ENCODE measurements at places on chromosomes 7 and 10.
A peak's percentile ranks its signal among the peaks of the same experiment; 100 is the strongest.

DNA sequence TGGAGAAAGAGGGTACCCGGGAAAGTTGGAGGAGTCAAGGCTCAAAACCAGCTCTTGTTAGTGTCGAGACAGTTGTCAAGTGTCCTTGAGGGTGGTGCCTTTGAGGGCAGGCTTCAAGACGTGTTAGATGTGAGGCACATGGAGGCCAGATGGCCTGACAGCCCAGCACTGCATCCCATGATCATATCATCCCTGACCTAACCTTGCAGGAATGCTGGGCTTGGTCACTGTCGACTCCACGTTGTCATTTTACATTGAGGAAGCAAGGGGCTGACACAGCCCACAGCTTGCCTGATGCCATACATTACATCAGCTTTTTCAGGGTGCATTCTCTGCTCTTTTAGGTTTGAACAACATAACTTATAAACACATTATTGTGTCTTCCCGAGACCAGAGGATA, 114.1 kb downstream of the ABCA13 start:
- DNase-seq, result no peak

DNA sequence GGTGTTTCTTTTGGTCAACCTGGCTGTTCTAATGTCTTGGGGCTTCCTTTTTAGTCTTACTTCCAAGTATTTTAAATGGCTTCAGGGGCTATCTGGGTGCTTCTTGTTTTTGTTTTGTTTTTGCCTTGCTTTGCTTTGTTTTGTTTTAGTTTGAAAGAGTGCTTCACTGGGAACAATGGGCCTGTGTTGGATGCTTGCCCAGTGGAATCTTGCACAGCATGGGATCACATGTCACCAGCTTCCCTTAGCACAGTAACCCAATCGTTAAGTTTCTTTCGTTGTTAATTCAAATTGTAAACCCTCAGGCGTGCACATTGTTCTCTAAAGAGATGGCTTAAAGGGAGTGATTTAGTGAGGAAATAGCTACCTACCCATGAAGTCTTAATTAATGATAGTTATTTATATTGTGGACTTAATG, 8.9 kb downstream of the COL17A1 start:
- no peak for DNase-seq

GRCh38 chr10:110150981-110151380, 56.4 kb upstream of the MXI1 start:
- DNase-seq, result no peak

- no peak for DNase-seq
Measured at GRCh38 chr7:84524714-84525694, 330.4 kb upstream of the SEMA3A start.

DNA sequence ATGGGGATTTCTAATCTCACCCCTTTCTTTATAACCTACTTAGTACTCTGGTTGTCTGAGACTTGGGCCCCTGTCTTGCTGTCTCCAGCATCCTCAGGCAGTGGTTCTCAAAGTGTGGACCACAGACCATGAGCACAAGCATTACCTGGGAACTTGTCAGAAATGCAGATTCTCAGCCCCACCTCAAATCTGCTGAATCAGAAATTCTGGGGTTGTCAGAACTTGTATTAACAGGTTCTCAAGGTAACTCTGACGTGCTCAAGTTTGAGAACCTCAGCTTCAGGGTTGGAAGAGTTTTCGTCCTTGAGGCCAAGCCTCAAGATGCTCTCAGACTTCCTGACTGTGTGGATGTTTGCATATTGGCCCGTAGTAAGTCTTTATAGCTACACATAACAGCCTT, 97.4 kb downstream of the REEP3 start:
- no peak for DNase-seq

- DNase-seq, result no peak
Measured at GRCh38 chr10:46555713-46556514, 544 bp downstream of the GPRIN2 start.

GRCh38 chr7:64307254-64308015, 6.3 kb upstream of the ZNF736 start:
- peak; percentile 83 for DNase-seq

- DNase-seq, result no peak
Measured at GRCh38 chr10:129140921-129141885, 325.8 kb upstream of the MGMT start.

DNA sequence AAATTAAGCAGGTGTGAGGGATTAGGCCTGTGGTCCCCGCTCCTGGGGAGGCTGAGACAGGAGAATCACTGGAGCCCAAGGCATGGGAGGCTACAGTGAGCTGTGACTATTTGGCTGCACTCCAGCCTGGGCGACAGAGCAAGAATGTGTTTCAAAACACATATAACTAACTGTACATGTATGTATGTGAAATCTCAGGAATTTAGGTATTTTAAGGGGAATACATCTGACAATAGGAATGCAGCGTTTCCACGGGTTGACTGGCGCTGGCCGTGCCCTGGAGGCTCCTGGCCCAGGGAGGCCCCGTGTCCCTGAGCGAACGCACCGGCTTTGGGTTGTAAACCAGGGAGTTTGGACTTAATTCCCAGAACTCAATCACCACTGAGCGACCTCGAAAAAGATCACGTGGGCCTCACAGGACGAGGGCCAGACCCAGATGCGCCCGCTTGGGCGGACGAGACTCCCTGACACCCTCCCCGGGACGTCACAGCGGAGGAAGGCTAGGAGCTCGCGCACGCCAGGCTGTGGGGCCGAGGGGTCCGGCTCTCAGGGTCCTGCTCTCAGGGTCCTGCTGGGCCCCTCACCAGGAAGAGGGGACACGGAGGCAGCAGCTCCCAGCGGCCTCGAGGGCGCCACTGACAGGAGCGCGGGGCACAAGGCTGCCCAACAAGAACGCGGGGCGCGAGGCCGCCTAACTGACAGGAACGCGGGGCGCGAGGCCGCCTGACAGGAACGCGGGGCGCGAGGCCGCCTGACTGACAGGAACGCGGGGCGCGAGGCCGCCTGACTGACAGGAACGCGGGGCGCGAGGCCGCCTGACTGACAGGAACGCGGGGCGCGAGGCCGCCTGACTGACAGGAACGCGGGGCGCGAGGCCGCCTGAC, 18.4 kb downstream of the PTPRN2 start:
- no peak for DNase-seq

DNA sequence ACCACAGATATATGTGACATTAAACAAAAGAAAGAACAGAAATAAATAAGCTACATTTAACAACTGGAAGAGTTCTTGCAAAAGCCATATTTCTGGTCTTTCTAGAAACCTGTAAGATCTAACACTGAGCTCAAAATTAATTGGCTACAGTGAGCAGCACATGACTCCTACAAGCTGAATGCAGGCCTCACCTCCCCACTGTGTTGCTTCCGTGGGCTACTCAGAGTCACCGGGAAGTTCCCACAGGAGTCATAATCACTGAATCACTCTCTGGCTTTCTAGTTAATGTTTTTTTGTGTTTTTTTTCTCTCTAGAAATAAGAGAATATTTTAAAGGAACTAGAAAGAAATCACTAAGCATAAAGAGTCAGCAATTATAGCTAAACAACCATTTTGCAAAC, 10.2 kb upstream of the MRPS24 start:
- no peak for DNase-seq

- no peak for DNase-seq
Measured at GRCh38 chr7:94061326-94061725, 57.2 kb upstream of the BET1 start.

DNA sequence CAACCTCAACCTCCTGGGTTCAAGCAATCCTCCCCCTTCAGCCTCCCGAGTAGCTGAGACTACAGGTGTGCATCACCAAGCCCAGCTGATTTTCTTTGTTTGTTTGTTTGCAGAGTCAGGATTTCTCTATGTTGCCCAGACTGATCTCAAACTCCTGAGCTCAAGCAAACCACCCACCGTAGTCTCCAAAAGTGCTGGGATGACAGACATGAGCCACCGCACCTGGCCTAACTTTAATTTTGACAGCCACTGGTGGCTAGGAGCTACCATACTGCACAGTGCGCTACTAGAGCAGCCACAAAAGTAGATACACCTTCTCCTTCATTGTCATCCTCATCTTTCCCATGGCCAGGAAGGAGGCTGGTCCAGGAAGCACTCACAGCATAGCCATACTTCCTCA, 31.2 kb upstream of the GATA3 start:
- no peak for DNase-seq

DNA sequence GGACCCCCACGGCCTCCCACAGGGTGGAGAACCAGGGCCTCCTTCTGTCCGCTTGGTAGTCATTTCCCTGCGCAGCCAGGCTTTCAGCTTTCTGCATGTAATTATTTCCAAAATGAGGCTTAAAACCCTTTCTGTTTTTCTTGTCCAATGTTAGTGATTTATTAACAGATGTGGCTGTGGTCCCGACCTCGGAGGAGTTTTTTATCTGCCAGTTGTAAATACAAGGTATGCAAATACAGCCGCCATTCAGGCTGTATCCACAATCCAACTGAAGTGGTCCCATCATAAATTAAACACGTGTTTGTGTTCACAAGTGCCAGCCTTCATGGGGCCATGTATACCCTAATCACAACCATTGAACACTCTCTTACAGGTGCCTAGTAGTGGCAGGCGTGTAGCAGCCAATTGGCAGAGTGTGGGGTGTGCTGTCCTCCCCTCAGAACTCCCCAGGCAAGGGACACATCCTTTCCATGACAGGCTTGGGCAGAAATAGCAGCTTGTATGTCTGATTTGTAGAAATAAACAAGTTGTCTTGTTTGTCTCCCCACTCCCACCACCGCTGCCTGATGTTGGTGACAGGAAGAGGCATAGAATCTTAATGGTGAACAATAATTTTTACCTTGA, 251.3 kb upstream of the MKI67 start:
- DNase-seq, result no peak

Measured in stimulated activated CD4-positive, alpha-beta T cell treated with anti-CD3 and anti-CD28 coated beads, TNF-alpha, amount 100 ng/mL, for 24 hours (primary cell).